ENCODE measurements at places on chromosomes 16 and 17.

DNA sequence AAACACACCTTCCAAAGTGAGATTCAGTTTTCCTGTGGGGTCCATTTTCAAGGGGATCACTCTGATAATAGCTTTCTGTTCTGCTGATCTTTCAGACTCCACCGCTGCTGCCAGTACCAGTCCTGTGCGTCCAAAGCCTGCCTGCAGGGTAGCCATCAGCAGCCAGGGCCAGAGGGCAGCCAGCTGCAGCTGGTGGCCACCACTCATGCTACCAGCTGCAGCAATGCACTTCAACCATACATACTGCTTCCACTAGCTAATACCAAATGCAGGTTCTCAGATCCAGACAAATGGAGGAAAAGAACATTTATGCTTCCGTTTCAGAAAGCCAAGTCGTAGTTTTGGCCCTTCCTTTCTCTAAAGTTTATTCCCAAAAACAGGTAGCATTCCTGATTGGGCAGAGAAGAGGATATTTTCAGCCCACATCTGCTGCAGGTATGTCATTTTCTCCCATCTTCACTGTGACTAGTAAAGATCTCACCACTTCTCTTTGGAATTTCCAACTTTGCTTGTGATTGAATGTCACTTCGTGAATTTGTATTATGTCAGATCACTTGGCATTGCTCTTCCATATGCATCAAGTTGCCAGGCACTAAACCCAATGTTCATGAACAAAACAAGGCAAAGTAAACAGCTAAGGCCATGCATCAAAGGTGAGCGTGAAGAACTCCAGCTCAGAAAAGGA, 1.8 kb downstream of the RNF43 start:
- no peak for DNase-seq

GRCh38 chr17:50101346-50102163, 6.4 kb downstream of the PDK2 start:
- no peak for DNase-seq

GRCh38 chr17:79075446-79075750, 774 bp downstream of the ENGASE start:
- no peak for DNase-seq

- DNase-seq: no peak
Observed at GRCh38 chr17:2863204-2863603, 67.0 kb downstream of the RAP1GAP2 start.

DNA sequence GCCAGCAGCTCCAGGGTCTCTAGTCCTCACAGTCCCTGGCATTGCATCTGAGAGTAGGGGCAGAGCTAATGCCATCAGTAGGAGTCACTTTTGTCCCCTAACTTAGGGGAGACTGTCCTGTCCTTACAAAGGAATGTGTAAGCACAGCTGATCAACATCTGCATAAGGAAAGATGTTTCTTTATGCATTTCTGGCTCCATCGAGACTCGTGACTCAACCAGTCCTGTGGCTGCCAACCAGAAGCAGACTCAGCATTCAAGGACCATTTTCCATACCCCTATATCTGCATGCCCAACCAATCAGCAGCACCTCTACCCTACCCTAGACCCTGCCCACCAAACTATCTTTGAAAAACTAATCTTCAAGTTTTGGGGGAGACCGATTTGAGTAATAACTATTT, 8.2 kb upstream of the MPP2 start:
- DNase-seq: no peak

GRCh38 chr16:7517496-7517895, 184.9 kb downstream of the RBFOX1 start:
- DNase-seq: no peak

DNA sequence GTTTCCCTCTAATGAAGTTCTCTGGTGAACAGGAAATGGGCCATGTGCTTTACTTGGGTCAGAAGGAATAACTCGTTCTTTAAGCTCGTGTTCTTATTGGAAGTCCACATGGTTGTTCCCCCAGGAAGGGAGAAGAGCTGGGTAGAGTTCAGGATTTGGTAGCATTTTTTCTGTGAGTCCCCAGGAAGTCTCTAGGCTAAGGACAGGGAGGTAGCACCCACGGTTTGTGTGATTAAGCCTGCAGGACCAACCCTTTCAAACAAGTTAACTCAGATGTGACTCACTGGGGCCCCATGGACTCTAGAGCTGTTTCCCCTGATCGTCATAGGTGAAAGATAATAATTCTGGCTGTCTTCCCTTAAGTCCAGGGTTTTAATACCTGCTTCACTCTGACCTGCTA, 16.4 kb downstream of the SAP30BP start:
- DNase-seq: no peak

DNA sequence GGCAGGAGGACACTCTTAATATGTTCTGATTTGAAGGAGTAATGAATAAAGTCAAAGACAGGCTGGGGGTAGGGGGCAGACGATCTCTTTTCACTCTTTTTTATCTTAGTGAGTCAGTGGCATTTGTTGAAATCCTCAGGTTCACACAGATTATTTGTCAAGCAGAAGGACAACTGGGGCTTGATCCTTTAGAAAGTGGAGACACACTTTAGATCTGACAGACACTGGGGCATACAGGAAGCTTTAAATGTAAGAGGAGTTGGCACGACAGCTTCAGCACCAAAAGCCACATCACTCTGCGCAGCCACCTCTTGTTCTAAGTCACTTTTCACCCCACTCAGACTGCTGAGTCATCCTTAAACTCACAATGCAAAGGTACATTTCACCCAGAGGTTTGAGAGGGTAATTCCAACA, 121.5 kb downstream of the STXBP4 start:
- no peak for DNase-seq

GRCh38 chr16:56423584-56424403, 1.6 kb downstream of the AMFR start:
- peak; percentile 39 for DNase-seq

GRCh38 chr16:78485917-78486257, 386.4 kb downstream of the WWOX start:
- DNase-seq: no peak

DNA sequence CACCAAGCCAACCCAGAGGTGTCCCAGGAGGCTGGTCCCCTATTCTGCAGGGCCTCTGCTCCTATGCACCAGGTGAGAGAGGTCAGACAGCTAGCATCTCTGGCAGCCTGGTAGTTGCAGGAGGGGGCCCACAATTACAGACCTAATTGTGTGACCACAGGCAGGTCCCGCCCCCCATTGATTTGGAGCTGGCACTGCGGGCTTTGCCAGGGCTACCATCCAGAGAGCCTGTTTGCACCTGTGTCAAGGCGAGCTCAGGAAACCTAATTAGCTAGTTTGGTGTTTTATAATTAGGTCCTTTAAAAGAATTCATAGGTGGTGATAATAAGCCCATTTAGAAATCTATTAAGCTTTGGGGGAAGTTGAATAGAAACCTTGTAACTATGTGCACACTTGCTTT, 90.2 kb downstream of the MRM1 start:
- no peak for DNase-seq

- no peak for DNase-seq
Observed at GRCh38 chr16:61671161-61671560, 365.1 kb downstream of the CDH8 start.

- DNase-seq: no peak
Observed at GRCh38 chr16:2825906-2826305, 4.2 kb upstream of the ZG16B start.

DNA sequence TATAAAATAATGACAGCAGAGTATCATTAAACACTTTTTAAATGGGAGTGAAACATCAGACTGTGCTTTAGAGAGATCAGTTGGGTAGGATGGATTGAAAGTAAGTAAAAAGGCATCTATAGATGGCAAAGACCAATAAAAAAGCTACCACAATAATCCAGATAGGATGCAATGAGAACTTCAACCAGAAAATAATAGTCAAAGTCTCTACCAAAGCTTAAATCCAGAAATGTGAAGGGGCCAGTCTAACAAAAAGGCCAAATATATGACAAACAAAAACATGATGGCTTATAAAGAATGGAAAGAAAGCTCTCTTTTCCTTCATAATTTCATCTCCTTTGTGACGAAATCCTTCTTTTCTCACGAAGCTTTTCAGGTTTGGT, 12.3 kb downstream of the KANSL1 start:
- no peak for DNase-seq

DNA sequence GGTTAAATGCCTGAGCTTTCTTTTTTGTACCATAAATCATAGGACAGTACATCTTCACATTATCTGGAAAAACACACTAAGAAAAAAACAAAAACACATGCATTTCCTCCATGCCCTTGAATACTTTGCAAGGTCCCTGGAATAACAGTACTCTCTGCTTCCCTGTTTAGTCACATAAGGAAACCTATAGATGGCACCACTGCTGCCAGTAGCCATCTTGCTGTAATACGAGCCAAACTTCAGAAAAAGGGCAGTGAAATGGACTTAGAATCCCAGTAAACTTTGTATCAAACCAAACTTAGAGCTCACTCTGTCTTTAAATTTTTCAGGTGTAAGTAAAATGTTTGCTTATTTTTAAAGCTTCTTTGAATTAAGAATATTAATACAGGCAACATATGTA, 435.5 kb downstream of the KCNJ2 start:
- no peak for DNase-seq

DNA sequence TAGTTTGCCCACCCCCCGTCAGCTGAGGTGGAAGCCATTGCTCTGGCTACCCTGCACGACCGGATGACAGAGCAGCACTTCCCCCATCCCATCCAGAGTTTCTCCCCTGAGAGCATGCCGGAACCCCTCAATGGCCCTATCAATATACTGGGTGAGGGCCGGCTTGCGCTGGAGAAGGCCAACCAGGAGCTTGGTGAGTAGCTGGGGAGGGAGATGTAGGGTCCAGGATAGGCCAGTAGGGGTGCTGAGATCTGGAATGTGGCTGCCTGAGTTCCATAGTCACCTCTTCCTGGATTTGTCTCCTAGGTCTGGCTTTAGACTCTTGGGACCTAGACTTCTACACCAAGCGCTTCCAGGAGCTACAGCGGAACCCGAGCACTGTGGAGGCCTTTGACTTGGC, 6.4 kb downstream of the PFAS start:
- DNase-seq: no peak

- no peak for DNase-seq
Observed at GRCh38 chr17:78125138-78125913, 3.2 kb downstream of the TMC6 start.

- DNase-seq: no peak
Observed at GRCh38 chr17:73767696-73768095, 123.5 kb upstream of the SDK2 start.

- no peak for DNase-seq
Observed at GRCh38 chr17:79325709-79326430, 251.2 kb downstream of the ENGASE start.

DNA sequence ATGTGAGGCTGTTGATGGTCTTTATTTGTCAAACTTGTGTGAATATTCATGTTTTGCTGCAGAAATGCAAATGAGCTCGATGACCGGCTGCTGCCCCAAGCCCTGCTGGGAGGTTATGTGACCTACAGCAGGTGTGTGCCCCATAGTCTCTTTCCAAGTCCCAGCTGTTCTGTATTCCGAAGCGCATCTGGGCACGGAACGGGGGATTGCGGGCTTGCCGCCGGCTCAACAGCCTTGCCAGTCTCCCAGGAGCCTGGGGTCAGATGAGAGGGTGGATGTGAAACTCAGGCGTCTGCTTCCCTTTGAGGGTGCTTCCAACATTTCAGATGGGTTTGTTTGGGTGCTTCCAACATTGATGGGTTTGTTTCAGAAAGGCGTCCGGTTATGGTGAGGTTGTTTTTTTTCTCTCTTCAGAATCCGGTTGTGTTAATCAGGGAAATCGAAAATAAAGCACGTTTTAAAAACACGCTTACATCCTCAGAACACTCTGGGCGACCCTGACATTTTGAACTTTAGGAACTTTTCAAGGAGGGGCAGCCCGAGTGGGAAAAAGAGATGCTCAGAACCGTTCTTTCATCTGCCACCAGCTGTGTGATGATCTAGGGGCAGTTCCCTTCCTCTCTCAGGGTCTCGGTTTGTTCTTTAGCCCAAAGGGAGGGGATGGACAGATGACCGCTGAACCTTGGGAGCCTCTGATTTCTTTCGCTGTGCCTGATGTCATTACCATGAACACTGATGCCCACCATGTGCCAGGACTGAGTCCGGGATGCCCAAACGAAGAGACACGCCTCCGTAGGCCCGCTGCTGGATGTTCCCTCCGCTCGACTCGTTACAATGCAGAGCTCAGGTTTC, 47.8 kb upstream of the AMZ2 start:
- no peak for DNase-seq

DNA sequence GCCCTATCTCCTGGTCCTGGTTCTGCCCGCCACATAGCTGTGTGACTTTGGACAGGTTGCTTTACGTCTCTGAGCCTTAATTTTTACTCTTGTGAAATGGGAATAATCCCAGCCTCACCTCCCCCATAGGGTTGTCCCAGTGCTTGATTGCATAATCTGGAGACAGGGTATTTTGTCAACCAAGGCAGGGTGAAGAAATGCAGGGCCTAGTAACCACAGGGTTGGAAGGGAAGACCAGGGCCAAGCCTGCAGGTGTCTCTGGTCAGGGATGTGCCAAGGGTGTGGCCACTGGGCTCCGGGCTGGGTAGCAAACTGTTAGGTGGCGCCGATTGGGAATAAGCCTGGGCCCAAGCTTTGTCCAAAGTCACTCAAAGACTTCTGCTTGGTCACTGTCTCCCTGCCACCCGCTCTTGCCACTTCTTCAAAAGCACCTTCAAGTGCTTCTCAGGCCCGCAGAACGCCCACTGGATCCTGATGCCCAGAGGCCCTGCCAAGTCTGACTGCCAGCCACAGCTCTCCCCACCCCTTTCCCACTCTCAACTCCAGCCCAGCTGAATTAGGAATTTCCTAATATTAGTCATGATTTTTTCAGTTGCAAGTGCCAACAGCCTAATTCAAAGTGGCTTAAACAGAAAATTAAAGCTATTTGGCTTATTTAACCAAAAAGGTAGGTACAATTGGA, 20.6 kb upstream of the COL1A1 start:
- DNase-seq: no peak

DNA sequence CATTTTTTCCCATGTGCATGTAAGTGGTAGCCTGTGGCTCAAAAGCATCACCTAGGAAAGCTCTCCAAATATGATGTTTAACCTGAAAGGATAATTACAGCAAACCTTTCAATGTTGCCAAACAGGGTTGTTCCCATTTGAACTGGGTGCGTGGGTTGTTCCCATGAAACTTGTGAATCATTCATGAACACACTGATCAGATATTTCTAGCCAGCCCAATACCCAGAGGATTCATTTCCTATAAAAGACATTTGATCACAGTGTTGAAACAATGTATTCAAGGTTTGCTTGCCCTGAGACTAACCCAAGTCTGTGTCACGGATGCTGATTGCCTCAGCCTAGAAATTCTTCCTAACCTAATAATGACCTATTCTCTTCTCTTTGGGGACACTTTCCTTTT, 12.9 kb downstream of the KRT39 start:
- DNase-seq: no peak

DNA sequence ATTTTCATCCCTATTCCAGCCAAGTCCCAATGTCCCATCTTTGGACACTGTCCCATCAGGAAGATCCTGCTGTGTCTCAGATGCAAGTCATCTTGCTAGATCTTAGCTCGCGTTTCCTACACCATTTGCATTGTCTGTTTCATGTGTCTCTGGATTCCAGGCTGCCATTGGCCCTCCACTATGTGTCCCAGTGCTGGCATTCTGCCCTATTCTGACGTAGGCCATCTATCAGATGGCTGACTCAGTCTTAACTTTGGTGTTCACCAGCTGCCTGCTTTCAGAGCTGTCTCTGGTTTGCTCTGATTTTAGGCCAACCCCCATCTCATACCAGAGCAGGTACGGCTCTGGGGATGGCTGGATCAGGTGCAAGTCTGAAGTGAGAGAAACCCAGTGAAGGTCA, 300.9 kb upstream of the ASIC2 start:
- no peak for DNase-seq

All from hematopoietic multipotent progenitor cell treated with erythropoietin and hydrocortisone succinate and interleukin-3 and kit ligand, for 15 days (in vitro differentiated cells).